NCI-H187 treated with DMSO at 0.1 percent for 48 hours (cell line): ENCODE measurements at places on chromosomes 6 and 20.

GRCh38 chr20:46590443-46590842 is 40.0 kb upstream of the OCSTAMP start:
- no peak for DNase-seq

DNA sequence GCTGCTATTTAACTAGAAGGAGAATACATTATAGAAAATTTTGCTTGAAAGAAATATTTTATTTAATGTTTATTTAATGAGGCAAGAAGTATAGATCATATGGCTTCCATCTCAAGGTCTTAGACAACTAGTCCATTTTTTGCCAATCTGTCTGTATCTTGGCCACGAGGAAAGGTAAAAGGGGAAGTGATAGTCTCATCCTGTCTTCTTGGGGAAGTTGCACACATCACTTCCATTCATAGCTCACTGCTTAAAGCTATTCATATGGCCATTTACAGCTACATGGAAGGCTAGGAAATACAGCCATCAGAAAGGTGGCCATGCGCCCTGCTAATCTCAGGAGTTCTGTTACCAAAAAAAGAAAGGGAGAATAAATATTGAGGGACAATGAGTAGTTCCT is 50.8 kb downstream of the METTL24 start:
- DNase-seq = no peak

DNA sequence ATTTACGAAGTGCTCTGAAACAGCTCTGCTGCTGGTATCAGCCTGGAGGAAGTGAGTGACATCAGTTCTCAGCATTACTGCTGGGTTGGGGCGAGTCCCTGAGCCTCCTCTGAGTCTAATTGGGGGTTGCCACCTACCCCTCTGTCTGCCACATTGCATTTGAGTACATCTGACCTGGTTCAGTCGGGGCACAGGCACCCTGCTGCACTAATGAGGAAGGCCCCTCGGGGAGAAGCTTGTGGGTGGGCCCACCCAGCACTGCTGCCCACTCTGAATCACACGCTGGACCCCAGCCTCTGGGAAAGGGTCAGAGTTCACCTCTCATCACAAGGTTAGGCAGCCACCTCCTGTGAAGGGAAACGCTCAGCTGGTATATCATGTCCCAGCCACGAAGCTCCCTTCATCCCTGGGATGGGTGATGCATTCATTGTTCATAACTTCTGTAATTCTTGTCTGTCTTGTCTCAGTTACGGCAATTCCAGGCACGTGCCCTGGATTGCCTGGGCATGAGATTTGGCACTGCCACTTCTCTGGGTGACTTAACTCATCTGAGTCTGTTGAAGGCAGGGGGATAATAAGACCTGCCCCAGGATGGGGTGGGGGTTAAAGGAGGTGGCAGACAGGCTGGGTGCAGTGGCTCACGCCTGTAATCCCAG is 13.3 kb downstream of the DNMT3B start:
- no peak for DNase-seq

- DNase-seq = no peak
These were observed 2.4 kb downstream of the CST9 start for GRCh38 chr20:23603321-23603720.

DNA sequence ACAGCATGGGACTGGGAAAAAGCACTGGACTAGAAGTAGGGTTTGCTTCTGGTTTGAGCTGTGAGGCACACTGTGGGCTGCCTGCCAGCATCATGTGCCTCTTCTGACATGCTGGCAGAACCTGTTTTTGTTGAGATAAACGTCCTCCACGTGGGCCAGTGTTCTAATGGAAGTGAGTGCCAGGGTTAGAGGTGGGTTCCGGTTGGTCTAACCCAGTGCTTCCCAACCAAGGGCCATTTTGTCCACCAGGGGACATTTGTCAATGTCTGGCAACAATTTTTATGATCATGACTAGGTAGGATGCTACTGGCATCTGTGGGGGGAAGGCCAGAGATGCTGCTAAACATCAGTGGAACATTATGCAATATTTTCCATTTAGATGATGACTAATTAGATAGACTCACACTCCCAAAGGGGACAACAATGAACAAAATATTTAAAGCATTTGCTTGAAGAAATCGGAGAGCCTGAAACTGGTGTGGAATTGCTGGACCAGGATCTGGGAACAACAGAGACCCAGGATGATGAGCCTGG is 7.8 kb upstream of the APMAP start:
- no peak for DNase-seq

DNA sequence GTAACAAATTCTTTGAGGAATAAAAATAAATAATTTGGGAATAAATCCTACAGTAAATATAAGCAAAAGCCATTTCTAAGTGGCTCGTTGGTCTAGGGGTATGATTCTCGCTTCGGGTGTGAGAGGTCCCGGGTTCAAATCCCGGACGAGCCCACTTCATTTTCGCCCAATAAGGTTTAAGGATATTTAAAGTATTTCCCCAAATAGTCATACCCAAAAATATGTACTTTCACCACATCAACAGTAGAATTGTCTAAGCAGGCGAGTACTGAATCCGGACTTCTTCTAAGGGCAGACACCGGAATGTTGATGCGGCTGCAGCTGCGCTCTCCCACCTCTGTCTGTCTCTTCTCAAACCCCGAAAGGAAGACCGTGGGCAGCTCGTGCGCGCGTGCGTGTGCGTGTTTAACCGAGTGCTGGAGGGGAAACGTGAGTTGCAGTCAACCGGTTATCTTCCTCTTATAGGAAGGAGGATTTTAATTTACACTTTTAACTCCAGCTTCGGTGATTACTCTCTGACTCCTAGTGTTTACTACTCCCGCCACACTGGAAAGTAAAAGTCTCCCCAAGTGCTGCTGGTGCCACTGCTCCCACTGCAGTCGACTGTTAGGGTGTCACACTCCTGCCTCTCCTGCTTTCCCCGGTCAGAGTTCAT is 155.7 kb upstream of the PRSS16 start:
- DNase-seq = no peak

- DNase-seq = no peak
These were observed 156.8 kb upstream of the MLN start for GRCh38 chr6:33960345-33961313.

DNA sequence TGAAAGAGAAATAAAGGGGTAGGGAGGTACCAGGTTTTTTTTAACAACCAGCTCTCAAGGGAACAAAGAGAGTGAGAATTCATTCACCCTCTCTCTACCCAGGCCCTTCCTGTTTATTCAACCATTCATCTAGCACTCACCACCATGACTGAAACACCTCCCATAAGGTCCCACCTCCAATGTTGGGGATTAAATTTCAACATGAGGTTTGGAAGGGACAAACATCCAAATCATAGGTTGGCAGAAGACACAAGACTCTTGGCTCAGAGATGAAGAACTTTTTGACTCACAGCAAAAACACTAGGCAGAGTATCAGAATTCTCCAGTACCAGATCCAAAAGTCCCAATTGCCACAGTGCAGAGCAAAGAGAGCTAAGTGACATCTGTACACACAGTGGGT is 186.3 kb downstream of the EDN1 start:
- no peak for DNase-seq

DNA sequence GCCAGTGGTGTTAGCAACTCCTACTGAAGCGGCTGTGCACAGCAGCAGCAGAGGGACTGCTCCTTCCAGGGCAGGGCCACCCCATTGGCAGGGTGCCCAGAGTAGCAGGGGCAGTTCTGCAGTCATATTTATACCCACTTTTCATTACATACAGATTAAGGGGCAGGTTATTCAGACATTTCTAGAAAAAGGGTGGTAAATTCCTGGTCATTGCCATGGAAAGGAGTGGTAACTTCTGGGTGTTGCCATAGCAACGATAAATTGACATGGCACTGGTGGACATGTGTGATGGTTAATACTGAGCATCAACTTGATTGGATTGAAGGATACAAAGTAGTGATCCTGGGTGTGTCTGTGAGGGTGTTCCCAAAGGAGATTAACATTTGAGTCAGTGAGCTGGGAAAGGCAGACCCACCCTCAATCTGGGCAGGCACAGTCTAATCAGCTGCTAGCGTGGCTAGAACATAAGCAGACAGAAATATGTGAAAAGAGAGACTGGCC is 45.0 kb downstream of the IYD start:
- no peak for DNase-seq

DNA sequence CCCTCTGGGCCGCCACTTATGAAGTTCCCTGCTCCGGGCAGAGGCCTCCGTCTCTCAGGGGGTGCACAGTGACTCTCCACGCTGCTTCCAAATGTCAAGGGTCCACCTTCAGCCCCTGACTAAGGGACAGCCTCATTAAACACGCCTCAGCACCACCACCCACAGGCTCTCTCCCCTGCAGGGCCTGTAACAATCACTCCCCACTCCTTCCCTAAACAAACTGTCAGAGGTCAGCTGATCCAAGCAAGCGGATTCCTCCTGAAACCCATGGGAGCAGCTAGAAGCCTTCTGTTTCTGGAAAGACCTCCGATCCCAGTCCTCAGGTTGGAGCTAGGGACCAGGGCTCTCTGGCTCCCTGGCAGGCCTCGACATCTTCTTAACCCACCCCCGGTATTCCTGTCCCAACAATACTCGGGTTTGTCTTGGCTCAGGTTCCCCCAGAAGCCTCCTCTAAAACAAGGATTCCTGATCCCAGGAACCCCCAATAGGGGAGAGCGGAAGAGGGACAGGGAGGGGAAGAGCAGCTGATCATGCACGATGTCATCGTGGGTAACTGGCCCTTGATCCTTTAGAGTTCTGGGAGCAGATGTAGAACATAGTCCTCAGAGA is 181.0 kb downstream of the ZNF217 start:
- DNase-seq = no peak

DNA sequence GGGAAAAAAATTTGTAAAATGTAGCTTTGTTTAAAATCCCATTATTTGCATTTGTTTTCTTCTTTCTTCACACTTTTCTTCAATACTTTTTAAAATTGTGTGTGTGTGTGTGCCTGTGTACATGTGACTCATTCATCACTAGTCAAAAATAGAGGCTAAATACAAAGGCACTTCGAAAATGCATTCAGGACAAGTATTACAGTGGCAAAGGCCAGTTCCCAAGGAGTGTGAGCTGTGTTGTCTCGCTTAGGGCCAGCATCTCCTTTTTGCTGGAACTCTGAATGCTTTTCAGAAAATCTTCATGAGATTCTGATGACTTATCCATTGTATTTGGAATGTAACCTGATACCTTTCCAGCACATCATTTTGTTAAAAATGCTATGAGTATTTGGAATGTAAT is 288.5 kb upstream of the CNR1 start:
- no peak for DNase-seq

- no peak for DNase-seq
These were observed 31.7 kb downstream of the MOXD1 start for GRCh38 chr6:132369526-132369925.

DNA sequence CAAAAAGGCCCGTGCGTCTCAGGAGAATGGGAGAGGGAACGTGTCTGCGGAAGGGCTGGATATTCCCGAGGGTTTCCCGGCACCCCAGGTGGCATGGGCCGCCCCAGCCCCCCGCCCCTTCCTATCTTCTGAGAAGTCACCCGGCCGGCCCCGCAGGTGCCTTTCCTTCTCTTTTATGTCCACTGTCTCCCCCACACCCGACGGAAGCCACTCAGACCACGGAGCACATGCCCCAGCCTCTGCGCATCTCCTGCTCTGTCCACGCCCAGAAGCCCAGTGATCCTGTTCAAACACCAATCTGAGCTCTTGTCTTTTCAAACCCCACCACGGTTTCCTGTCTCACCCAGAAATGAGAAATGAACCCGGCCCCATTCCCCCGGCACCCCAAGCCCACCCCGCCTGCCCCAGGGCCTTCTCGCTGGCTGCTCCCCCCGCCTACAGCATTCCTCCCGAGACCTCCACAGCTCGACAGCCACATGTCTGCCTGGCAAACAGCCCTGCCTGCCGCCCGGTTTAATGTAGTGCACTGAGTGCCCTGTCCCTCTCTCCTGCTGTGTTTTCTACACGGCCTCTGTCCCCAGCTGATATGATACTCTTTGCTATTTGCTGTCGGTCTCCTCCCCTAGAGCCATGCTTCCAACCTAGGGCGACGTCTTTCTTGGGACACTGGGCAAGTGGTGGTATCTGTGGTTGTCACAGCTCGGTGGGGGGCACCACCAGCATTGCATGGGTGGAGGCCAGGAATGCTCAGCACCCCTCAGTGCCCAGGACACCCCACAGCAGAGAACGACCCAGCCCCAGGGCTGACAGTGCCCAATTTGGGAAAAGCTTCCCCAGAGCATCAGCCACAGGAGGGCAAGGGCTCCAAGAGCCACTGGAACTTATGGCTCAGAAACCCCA is 182.7 kb downstream of the TAF4 start:
- DNase-seq = no peak

DNA sequence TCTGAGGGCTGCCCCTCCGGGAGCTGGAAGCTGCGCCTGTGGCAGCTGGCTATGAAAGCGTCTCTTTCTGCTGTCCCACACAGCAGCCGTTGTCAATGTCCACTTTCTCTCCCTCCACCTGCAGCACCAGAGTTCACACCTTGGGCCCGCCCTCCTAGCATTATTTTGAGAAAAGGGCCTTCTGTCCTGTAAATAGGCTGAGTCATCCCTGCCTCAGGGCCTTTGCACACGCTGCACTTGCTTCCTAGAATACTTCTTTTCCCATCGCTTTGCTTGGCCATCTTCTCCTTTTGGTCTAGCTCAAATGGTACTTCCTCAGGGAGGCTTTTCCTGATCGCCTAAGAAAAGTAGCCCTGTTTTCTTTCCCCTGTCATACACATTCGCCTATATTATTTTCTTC is 69.3 kb upstream of the ZNFX1 start:
- no peak for DNase-seq

DNA sequence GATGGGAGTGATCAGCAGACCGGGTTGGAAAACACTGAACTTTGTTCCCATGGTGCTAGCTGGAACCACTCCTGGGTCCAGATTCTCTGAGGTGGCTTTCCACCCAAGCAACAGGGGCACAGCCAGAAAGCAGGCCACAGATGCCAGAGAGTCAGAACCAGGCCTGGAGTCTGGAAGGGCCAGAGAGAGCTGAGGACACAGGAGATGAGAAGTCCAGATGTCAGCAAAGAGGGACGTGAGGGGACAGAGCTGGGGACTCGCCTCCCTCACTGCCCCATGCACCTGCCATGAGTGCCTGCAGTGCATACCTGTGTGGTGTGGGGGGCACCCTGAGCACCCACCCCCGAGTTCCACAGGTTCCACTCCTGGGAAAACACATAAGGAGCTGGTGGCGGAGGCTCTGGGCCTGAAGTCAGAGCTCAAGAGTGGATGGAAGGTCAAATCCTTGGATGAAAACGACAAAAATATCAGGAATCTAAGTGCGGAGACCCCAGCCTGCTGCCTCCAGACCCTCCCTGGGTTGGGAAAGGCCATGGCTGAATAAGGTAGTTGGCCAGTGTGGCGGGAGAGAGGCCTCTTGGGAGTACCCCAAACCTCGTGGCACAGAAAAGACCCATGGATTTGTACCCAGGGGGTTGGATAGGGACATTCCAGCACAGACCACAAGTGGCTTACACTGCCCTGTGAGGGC is 224.2 kb downstream of the SYNDIG1 start:
- DNase-seq = no peak

GRCh38 chr20:4856022-4856755 is 134.5 kb downstream of the PRND start:
- no peak for DNase-seq

DNA sequence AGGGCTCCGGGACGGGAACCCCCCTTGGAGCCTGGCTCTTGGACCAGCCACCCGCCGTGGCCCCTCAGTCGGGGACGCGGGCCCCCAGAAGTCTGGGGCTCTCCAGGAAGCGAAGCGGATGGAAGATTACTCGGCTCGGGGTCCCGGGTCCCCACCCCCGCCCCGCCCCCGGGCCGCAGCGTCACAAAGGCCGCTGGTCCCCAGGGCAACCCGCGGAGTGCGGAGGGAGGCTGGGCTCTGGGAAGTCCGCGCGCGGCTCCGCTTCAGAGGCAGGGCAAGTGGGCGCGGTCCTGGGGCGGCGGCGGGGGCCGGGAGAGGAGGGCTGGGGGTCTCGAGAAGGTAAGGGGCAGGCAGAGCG is at the start of gene FNDC11:
TSS of gene FNDC11 (plus strand) at position 227 of the 358 bp plus-strand sequence. CDS start 1,505 bp downstream, outside the sequence.
- no peak for DNase-seq

GRCh38 chr6:135657207-135657606 is 159.7 kb upstream of the AHI1 start:
- peak; percentile 76 for DNase-seq
